ENCODE measurements at places on chromosomes 3 and 15. TPM values are rescaled to one million over a fixed set of nuclear protein-coding genes. Genes with fewer than 3 reads are reported as not detected.

The RAF1 gene
- total RNA-seq: 140 TPM

The C3orf49 gene
- total RNA-seq: not detected

The LYSMD2 gene
- total RNA-seq: 7.6 TPM

GRCh38 chr3:172097585-172097984 is 58.2 kb downstream of the FNDC3B start:
- H3K27me3 ChIP-seq: no peaks in the 10 kb centered on the region
- no peak for DNase-seq
- H3K4me1 ChIP-seq: peaks cover 77% of the 10 kb centered on the region
- H3K4me3 ChIP-seq: no peak overlapping the region
- no peak overlapping the region for H3K27ac ChIP-seq
- H3K36me3 ChIP-seq: no peaks in the 10 kb centered on the region

DNA sequence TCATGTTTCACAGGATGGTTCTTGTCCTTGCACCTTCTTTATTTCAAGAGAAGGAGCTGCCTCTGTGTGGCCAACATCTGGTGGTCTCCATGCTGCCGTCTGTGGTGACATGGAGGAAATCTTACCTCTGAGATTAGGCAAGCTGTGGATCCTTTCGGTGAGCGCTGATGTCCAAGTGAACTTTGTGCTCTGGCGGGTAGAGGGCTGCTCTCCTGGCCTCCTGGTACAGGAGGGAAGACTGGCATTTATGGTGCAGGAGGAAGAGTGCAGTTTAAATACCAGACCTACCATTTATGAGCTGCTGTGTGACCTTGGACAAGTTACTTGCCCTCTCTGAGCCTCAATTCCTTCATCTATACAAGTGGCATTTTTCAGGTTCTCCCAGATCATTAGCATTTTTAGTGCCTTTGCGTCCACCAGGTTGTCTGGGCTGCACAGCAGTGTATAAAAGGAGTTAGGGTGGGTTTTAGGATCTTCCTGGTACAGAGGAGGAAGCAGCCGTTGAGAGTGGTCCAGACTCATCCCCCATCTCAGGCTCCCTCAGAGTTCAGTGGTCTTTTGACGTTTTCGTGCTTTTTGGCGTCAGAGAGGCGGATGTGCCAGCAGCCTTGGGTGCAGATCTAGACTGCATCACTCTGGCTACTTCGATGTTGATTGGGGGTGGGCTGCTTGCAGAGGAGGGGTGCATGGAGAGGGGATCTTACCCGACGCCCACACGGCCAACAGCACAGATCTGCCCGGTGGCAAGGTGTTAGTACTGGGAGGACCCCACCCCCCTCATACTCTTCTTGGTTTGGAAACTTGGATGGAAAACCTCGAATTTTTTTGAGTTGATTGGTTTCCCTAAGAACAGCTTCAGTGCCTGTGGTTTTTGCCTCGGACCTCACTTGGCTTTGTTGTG is 162.2 kb downstream of the ITPR1 start:
- DNase-seq: no peak
- no peak overlapping the region for H3K4me3 ChIP-seq
- H3K36me3 ChIP-seq: peaks cover 31% of the 10 kb centered on the region
- H3K27ac ChIP-seq: no peak overlapping the region

GRCh38 chr3:128174675-128175590 is 21.7 kb downstream of the EEFSEC start:
- DNase-seq: no peak
- H3K27me3 ChIP-seq: no peaks in the 10 kb centered on the region
- no peaks in the 10 kb centered on the region for H3K4me1 ChIP-seq
- no peak overlapping the region for H3K4me3 ChIP-seq
- H3K36me3 ChIP-seq: no peaks in the 10 kb centered on the region

- no peaks in the 10 kb centered on the region for H3K4me1 ChIP-seq
- peak; percentile 80 for DNase-seq
- H3K27me3 ChIP-seq: no peaks in the 10 kb centered on the region
- H3K36me3 ChIP-seq: no peaks in the 10 kb centered on the region
- peak overlapping the region; percentile 14 for H3K27ac ChIP-seq
Measured at GRCh38 chr15:67142767-67143100, 77.3 kb downstream of the SMAD3 start.
